ENCODE measurements at places on chromosomes 1 and 21. TPM values are rescaled to one million over a fixed set of nuclear protein-coding genes. Genes with fewer than 3 reads are reported as not detected.

DNA sequence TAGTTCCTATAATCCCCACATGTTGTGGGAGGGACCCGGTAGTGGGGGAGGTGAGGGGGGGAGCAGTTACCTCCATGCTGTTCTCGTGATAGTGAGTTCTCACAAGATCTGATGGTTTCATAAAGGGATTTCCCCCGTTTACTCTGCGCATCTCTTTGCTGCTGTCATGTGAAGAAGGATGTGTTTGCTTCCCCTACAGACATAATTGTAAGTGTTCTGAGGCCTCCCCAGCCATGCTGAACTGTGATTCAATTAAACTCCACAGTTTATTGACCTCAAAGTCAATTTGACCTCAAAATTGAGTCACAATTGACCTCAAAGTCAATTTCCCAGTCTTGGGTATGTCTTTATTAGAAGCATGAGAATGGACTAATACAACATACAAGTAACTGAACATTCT lies 19.7 kb downstream of the DPH5 start:
- H3K27ac ChIP-seq: no peak overlapping the region
- no peak for DNase-seq
- H3K4me3 ChIP-seq: no peak overlapping the region
- peaks cover 18% of the 10 kb centered on the region for H3K4me1 ChIP-seq
- H3K27me3 ChIP-seq: no peaks in the 10 kb centered on the region
- peaks cover 5% of the 10 kb centered on the region for H3K36me3 ChIP-seq

- H3K36me3 ChIP-seq: no peaks in the 10 kb centered on the region
- H3K27ac ChIP-seq: no peak overlapping the region
- H3K4me3 ChIP-seq: no peak overlapping the region
- H3K27me3 ChIP-seq: no peaks in the 10 kb centered on the region
Observed at GRCh38 chr1:116312681-116313069, 60.4 kb upstream of the ATP1A1 start.

Gene TCHH
- not detected for total RNA-seq

DNA sequence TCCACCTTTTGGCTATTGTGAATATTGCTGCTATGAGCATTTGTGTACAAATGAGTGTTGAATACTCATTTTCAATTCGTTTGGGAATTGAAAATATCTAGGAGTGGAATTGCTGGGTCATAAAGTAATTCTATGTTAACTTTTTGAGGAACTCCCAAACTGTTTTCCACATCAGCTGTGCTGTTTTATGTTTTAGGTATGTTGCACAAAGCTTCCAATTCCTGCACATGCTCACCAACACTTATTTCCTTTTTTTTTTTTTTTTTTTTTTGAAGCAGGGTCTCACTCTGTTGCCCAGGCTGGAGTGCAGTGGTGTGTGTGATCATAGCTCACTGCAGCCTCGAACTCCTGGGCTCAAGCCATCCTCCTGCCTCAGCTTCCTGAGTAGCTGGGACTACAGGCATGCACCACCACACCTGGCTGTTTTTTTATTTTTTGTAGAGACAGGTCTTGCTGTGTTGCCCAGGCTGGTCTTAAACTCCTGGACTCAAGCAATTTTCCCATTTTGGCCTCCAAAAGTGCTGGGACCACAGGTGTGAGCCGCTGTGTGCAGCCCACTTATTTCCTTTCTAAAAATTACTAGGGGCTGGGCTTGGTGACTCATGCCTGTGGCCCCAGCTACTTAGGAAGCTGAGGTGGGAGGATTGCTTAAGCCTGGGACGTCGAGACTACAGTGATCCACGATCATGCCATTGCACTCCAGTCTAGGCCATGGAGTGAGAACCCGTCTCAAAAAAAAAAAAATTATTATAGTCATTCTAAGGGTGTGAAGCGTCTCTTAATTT lies 33.4 kb downstream of the TMCC2 start:
- H3K27ac ChIP-seq: no peak overlapping the region
- no peak overlapping the region for H3K4me3 ChIP-seq

DNA sequence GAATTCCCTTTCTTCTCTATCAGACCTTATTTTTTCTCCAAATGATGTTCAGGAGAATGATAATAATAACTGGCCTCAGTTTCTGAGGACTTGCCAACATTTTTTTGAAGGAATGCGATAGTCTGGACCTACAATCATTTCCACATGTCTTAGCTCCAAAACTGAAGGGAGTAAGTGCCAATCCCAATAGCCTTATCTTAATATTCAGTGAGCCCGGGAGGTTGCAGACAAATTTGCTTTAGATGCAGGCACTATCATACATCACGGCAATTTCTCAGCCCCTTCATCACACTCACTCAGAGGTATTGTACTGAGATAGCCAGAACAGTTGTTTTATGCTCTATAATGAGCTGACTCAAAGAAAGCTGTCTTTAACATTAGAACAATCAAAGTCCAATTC lies 796.9 kb downstream of the ADGRL2 start:
- no peaks in the 10 kb centered on the region for H3K27me3 ChIP-seq
- H3K4me3 ChIP-seq: no peak overlapping the region
- no peak overlapping the region for H3K27ac ChIP-seq
- DNase-seq: no peak
- H3K36me3 ChIP-seq: no peaks in the 10 kb centered on the region

GRCh38 chr1:160459056-160459455 lies 58.7 kb downstream of the VANGL2 start:
- no peak for DNase-seq
- peaks cover 39% of the 10 kb centered on the region for H3K4me1 ChIP-seq
- H3K27me3 ChIP-seq: no peaks in the 10 kb centered on the region
- H3K36me3 ChIP-seq: no peaks in the 10 kb centered on the region
- no peak overlapping the region for H3K4me3 ChIP-seq

DNA sequence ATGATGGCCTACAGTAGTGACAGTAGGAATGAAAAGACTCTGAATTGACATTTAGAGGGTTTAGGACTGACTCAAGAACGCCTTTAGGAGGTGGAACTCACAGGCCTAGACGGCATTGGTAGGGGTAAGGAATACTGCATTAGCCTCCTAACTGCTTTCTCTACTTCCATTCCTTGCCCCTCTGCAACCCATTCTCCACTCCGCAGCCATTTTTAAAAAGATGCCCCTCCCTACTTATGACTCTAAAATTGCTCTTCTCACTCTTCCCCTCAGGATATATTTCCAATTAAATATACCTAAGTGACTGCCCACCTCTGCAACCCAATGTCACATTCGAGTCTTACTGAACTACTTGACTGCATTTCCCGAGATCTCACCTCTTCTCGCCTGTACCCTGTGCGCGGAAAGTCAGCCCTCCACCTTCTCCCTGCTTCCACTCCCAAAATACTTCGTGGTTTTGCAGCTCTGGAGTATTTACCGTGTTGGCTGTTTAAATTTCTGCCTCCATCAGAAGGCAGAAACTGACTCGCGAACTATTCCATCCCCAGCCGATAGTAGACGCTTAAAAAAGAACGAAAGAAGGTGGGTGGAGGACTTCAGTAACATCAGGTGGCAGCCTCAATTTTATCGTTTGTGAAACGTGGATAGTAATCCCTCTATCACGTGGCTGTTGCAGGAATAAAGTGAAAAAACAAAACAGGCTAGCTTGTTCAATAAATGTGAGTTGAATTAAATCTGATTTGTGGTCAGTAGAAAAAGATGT lies 1.1 kb upstream of the YBX1 start:
- H3K36me3 ChIP-seq: peaks cover 4% of the 10 kb centered on the region
- H3K27me3 ChIP-seq: no peaks in the 10 kb centered on the region

DNA sequence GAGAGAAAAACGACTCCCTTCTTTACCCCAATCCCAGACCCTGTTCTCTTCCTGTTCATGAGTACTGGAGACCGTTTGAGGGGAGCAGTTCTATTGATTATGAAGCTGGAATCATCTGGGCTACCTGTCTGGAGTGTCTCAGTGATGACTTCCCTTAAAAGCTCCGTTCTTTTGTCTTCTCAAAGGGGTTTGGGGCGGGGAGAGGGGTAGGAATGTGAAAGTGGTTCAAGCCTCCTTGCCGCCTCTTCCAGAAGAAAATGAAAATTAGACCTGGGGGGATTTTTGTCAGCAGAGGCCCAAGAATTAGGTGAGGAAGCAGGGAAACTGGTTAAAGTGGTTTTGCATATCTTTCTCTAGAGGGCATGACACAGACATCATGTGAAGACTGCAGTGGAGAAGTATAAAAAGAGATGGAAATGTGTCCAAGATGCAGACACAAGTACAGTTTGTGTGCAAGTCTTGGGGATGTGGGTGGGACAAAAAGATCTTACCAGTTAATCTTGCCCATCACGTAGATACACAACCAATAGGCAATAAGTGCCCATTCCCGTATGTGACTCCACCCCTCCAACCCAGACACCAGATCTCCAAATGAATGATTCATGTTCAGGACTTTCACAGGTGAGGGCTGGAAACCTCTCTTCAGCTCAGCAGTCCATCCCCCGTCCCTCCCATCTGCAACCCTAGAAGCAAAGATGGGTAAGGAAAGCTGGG lies 470 bp upstream of the MTMR11 start:
- no peaks in the 10 kb centered on the region for H3K36me3 ChIP-seq
- DNase-seq: no peak
- H3K4me3 ChIP-seq: no peak overlapping the region
- no peaks in the 10 kb centered on the region for H3K4me1 ChIP-seq
- no peaks in the 10 kb centered on the region for H3K27me3 ChIP-seq

DNA sequence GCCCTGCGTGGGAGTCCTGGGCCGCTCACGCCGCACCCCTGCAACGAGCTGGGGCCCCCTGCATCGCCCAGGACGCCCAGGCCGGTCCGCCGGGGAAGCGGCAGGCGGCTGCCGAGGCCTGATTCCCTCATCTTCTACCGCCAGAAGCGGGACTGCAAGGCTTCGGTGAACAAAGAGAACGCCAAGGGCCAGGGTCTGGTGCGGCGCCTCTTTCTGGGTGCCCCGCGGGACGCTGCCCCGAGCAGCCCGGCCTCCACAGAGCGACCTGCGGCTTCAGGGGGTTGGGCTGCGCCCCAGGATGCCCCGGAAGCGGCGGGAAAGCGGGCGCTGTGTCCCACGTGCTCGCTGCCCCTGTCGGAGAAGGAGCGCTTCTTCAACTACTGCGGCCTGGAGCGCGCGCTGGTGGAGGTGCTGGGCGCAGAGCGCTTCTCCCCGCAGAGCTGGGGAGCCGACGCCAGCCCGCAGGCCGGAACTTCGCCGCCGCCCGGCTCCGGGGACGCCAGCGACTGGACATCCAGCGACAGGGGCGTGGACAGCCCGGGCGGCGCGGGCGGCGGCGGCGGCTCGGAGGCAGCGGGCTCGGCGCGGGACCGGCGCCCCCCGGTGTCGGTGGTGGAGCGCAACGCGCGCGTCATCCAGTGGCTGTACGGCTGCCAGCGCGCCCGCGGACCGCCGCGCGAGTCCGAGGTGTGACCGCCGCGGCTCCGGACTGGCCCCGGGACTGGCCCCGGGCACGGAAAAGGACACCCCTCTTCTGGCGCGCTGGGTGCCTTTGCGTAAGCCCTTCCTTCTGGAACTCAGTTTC lies 2.7 kb downstream of the FAM110D start:
- DNase-seq: peak; percentile 69
- H3K27ac ChIP-seq: no peak overlapping the region
- H3K4me3 ChIP-seq: peak overlapping the region; percentile 33

DNA sequence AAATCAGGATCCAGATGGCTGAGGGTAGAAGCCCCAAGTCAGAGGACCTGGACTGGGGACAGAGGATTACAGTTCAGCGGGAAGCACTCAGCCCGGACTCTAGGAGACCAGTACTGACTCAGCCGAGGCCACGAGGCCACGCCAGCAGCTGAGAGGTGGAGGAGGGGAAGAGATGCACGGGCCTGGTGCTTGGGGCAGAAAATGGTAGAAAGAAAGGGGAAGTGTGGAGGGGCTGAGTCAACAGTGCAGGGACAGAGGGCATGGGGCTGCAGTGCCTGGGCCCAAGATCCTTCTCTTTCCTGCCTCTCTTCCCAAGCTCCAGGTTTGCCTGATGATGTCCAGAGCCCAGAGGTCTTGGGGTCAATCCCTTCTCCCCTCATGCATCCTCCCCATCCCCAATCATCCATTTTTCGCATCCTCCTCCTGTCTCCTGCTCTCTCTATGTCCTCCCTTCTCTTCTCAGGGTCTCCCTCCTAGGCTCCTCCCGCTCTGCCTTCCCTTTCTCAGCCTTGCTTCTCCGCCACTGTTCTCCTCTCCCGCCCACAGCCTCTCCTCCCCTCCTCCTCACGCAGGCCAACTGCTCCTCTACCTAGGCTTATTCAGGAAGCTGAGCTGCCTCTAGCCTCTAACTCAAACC lies 7.7 kb downstream of the ARHGEF2 start:
- peak; percentile 79 for DNase-seq
- peak overlapping the region; percentile 19 for H3K4me3 ChIP-seq
- H3K27ac ChIP-seq: peak overlapping the region; percentile 79
- no peaks in the 10 kb centered on the region for H3K27me3 ChIP-seq

GRCh38 chr1:226978432-226979114 lies 38.5 kb downstream of the COQ8A start:
- H3K4me3 ChIP-seq: no peak overlapping the region
- no peak overlapping the region for H3K27ac ChIP-seq
- DNase-seq: no peak
- H3K36me3 ChIP-seq: no peaks in the 10 kb centered on the region

Gene GFI1
- total RNA-seq: 0.68 TPM

- peaks cover 7% of the 10 kb centered on the region for H3K27me3 ChIP-seq
- DNase-seq: no peak
- no peak overlapping the region for H3K4me3 ChIP-seq
- H3K4me1 ChIP-seq: no peaks in the 10 kb centered on the region
Observed at GRCh38 chr1:113401728-113402127, 11.4 kb downstream of the MAGI3 start.

DNA sequence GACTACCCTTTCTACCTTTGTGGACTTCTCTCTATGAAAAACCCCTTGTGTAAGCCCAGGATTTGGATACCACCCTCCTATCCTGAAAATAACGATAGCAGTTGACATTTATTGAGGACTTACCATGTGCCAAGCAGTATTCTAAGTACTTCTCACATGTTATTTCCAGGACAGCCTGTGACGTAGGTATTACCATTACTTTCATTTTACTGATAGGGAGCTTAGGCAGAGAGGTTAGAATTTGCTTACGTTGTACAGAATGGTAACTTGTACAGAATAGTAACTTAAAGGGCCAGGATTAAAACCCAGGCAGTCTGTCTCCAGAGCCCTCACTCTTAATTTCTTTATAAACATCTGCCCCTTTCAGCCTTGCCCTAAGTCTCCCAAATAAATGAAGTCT lies 138.3 kb downstream of the NTMT2 start:
- H3K27ac ChIP-seq: no peak overlapping the region
- DNase-seq: no peak
- H3K27me3 ChIP-seq: no peaks in the 10 kb centered on the region
- H3K4me1 ChIP-seq: no peaks in the 10 kb centered on the region

GRCh38 chr1:23664837-23665795 lies 26.5 kb upstream of the RPL11 start:
- H3K4me1 ChIP-seq: no peaks in the 10 kb centered on the region
- H3K36me3 ChIP-seq: no peaks in the 10 kb centered on the region
- DNase-seq: peak; percentile 46
- H3K27me3 ChIP-seq: peaks cover 2% of the 10 kb centered on the region

Gene CYP4A11
- not detected for total RNA-seq

GRCh38 chr1:248857201-248857600 lies 1.7 kb downstream of the ZNF692 start:
- H3K4me1 ChIP-seq: peaks cover 42% of the 10 kb centered on the region
- no peak overlapping the region for H3K27ac ChIP-seq
- no peak overlapping the region for H3K4me3 ChIP-seq
- no peak for DNase-seq
- no peaks in the 10 kb centered on the region for H3K27me3 ChIP-seq
- H3K36me3 ChIP-seq: peaks cover 6% of the 10 kb centered on the region
